ENCODE measurements at places on chromosomes 4 and X.

GRCh38 chrX:103941201-103941975 is 21.0 kb upstream of the TMSB15B start:
- DNase-seq = no peak

DNA sequence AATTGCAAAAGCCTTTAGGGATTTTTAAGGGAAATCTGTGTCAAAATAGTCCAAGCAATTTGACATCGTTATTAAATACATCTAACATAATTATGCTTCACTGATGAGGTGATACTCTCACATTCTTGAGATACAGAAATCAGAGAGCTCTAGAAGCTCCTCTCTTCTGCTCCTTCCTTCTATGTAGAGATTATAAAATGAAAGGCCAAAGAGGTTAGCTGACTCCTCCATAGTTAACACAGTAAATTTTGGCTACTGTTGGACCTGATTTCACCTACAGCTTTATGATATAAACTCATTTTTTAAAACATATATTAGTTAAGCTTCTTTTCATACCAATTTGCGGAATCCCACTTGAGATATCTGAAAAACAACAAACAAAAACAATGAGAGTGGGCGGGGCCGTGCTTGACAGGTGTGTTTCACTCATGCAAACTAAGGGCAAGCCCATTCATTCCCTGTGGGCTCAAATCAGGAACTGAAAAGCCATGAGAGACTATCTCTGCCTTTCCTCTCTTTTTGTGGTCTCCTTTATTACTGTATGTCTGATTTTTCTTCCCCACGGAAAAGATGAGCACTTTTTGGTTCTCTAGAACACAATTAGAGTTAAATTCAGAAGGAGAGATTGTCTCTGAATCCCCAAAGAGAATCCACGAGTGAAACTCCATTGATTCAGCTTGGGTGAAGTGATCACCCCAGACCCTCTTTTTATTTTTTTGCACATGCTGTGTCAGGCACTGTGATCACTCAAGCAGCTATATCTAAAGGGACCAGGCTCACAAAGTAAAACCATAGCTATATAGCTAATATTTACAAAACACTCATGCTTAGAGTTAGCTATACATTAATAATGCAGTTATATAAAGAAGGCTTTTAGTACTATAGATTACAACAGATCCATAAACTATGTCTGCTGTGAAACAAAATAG is 566.3 kb downstream of the IL15 start:
- no peak for DNase-seq

DNA sequence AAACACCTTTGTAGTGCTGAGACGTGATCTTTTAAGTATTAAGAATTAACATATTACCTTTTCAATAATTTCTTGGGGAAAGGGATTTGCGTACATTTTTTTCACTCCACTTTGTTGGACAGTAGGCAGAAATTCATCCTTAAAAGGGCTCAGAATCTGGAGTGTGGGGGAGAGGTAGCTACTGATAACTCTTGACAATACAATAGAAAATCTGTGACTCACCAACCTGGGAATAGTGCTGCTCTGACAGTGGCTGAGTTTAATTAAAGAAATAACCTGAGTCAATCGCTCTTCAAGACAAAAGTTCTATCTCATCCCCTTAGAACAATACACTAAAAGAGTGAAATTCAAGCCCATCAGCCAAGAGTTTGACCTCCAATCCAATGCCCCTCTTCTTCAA is 60.2 kb downstream of the SLC9A7 start:
- DNase-seq = no peak

DNA sequence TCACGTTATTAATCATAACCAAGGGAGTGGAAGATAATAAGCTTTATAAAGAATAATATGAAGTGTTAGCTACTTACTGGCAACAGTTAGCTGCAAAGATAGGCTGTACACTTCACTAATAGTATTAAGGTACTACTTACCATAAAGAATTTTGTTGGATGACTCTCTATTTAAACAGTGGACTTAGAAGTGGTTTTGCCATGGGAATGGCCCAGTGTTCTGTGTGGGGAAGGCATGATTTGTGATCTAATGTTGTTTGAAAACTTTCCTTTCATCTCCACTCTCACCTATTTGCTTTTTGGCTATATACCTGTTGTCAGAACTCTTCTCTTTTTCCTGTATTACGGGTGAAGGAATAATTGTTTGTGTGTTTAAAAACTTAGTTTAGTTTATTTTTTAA is 23.0 kb downstream of the FHDC1 start:
- no peak for DNase-seq

DNA sequence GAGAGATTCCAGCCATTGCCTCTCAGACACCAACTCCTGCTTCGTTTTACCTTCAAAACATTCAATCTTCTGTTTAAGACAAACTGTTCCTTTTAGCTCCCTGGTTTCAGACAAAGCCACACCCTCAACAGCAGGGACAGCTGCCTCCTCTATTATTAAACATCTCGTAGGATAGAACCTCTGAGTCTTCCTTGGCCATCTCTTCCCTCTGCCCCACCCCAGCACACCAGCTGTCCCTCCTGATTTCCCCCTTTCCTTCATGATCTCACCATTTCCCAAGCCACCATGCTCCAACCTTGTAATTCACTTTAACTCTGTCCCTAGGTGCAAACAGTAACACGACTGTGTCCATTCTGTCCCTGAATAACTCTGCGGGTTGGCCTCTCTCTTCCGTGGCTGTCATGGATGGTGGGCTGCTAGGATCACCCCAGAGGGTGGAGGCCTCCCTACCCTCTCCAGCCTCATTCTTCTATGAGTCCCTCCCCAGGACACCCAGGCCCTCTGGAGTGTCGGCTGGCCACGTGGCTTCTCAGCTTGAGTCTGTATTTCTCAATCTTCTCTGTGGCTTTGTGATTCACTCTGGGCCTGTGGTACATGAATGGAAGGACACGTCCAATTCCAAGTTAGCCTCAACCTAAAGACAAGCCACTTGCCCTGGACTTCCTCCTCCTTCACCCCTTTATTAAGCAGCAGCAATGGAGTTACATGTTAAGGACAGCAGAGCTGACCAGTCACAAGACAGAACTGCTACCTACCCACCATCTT is 349.9 kb downstream of the FBXW7 start:
- DNase-seq = no peak

GRCh38 chr4:132284910-132285426 is 864.1 kb upstream of the PCDH10 start:
- no peak for DNase-seq

- no peak for DNase-seq
Observed at GRCh38 chr4:73244945-73245601, 13.5 kb downstream of the ANKRD17 start.

DNA sequence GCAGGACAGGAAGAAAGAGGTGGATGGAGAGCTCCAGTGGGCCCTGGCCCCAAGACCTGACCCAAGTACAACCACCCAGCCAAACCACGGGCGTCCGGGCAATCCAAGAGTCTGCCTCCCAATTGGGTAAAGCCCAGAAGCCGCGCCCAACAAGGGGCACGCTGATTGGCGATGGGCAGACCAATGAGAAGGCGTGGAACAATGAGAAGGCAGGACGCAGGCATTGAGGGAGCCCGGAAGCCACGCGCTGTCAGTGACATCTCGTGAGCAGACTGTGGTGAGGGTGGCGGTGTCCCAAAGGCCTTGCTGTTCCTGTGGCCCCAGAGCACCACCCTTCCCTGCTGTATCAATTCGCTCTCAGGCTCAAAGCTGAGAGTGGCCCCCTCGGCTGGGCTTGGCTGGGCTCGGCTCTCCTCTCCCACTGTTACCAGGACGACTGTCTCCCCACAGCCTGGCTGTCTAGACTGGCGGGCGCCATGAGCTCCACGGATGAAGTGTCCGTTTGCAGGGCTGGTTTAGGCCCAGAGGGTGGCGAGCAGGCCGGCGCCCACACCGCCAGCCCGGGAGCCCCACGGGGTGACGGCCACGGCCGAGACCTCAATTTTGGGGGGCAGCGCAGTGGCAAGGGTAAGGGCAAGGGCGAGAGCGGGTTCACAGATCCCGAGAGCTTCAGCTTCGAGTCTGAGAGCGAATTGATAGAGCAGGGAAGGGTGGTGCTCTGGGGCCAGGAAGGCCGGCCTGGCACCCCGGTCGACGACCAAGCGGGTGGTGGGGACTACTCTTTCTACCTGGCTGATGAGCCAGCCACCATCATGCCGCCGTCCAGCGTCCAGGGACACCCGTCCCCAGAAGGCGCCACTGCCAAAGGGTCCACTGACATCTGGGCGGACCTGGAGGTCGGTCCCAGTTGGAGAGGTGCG is at the start of gene LOC101059915:
Gene LOC101059915 (plus strand): TSS at position 219 of the 920 bp plus-strand sequence.
- no peak for DNase-seq

- DNase-seq = no peak
Observed at GRCh38 chrX:154714925-154715324, 36.0 kb downstream of the GAB3 start.

GRCh38 chr4:142815834-142816233 is 30.3 kb downstream of the INPP4B start:
- DNase-seq = no peak

GRCh38 chrX:38805432-38806389 is 4.5 kb downstream of the MID1IP1 start:
- no peak for DNase-seq

DNA sequence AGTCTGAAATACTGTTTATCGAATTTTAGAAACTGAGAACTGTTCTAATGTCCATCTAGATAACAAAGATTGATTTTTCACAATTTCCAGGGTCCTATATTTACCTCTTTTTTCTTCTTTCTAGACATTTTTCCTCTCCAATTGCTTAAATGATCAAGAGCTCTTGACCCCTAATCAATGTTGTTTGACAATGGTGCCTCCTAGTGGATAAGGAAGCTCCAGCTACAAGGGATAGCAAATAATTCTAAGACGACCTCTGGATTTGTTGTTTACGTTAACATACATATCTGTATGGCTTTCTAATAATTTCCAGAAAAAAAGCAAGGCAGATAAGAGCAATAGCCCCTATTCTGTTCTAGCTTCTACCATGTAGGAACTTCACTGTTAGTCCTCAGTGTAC is 35.8 kb downstream of the GPR82 start:
- no peak for DNase-seq

DNA sequence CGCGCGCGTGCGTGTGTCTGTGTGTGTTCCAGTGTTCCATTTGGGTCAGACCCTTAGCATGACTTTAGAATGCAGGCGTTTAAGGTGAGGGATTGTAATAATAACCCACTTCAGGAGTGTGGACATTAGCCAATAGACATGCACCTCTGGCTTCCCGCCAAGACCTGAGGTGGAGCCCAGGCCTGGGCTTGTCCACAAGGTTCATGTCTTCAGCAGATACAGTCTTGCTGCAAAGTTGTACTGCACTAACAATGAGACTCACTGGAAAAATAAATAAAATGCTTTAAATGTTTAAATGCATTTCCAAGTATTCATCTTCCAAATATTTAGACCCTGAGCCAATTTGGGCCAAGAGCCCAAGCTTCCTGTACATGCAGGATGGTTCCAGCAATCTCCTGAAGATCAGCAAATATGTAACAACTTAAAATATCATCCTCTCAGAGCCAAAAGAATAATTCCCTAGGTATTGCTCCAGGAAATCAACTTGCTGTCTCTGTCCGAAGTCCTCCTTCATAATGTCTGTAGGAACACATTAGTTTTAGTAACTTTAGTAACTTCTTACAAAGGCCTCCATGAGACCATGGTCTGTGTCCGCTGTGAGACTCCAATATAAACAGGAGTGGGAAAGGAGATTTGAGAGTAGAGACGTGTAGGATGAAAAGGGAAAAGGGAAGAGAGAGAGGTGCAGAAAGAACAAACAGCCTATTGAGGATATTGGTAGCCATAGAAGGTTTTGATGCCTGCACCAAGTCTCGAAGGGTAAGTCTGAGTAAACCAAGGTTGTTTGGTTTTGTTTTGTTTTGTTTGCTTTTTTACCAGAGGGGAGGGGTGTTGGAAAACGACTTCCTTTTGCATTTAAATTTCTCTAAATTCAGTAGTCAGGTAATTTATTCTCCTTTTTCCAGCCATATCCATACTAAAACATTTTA is 98.5 kb upstream of the KLF3 start:
- DNase-seq = no peak

GRCh38 chr4:7003879-7004240 is 39.3 kb upstream of the TADA2B start:
- no peak for DNase-seq

DNA sequence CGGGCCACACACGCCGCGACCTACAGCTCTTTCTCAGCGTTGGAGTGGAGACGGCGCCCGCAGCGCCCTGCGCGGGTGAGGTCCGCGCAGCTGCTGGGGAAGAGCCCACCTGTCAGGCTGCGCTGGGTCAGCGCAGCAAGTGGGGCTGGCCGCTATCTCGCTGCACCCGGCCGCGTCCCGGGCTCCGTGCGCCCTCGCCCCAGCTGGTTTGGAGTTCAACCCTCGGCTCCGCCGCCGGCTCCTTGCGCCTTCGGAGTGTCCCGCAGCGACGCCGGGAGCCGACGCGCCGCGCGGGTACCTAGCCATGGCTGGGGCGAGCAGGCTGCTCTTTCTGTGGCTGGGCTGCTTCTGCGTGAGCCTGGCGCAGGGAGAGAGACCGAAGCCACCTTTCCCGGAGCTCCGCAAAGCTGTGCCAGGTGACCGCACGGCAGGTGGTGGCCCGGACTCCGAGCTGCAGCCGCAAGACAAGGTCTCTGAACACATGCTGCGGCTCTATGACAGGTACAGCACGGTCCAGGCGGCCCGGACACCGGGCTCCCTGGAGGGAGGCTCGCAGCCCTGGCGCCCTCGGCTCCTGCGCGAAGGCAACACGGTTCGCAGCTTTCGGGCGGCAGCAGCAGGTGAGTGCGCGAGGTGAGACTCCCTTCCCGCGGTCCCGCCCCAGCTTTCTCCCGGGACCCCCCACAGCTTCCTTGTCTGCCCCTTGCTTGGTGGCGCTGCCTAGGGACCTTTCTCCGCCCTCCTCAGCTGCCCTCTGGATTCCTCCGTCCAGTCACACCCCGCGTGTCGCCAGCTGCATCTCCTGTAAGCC is 678 bp downstream of the BMP3 start:
- no peak for DNase-seq

DNA sequence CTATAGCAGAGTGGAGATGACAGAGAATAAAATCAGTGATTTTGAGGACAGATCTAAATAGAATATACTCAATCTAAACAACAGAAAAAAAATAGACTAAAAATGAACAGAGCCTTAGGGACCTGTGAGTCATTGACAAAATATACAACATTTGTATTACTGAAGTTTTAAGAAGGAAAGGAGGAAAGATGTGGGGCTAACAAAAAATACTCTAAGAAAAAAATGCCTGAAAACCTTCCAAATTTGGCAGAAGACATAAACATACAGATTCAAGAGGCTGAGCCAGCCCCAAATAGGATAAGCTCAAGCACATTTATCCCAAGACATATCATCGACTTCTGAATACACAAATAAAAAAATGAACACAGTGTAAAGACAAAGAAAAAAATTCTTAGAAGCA is 123.6 kb upstream of the INTU start:
- DNase-seq = no peak

- DNase-seq = no peak
Observed at GRCh38 chr4:180398564-180398963, 1844.6 kb upstream of the TENM3 start.

DNA sequence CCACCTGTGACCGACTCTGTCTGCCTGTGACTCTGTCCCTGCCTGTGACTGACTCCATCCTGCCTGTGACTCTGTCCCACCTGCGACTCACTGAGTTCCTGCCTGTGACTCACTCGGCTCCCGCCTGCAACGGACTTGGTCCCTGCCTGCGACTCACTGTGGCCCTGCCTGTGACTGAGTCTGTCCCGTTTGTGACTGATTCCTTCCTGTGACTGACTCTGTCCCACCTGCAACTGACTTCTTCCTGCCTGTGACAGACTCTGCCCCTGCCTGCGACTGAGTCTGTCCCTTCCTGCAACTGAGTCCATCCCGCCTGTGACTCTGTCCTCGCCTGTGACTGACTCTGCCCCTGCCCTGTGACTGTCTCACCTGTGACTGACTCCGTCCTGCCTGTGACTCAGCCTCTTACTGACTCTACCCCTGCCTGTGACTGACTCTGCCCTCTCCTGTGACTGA is 9.6 kb upstream of the UVSSA start:
- no peak for DNase-seq

GRCh38 chrX:139202742-139203420 is 327.7 kb upstream of the F9 start:
- DNase-seq = no peak

Data from NCI-H187 treated with DMSO at 0.1 percent for 48 hours (cell line).